CD4-positive, alpha-beta memory T cell (primary cell): ENCODE measurements at places on chromosomes 7 and 10.
A peak's percentile ranks its signal among the peaks of the same experiment; 100 is the strongest.

DNA sequence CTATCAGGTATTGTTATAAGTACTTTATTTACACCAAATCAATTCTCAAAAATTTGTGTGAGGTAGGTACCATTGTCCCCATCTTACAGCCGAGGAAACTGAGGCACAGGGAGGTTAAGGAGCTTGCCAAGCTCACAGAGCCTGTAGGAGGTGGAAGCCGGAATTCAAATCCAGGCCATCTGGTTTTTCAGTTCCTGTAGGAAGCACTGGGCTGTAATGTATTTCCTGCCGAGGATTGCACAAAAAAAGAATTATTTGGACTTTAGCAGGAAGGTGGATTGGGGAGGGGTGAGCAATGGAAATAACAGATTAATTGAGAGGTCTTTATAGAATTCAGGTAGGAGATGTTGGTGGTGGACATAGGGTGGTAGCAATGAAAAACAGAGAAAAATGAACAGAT is 315.3 kb upstream of the AUTS2 start:
- no peaks in the 10 kb centered on the region for H3K36me3 ChIP-seq
- H3K4me3 ChIP-seq = no peak overlapping the region
- no peak for DNase-seq
- no peaks in the 10 kb centered on the region for H3K4me1 ChIP-seq
- no peaks in the 10 kb centered on the region for H3K27me3 ChIP-seq

- H3K27ac ChIP-seq = no peak overlapping the region
- H3K4me1 ChIP-seq = no peaks in the 10 kb centered on the region
- H3K4me3 ChIP-seq = no peak overlapping the region
- no peaks in the 10 kb centered on the region for H3K36me3 ChIP-seq
Observed at GRCh38 chr7:68828575-68828974, 769.7 kb upstream of the AUTS2 start.

DNA sequence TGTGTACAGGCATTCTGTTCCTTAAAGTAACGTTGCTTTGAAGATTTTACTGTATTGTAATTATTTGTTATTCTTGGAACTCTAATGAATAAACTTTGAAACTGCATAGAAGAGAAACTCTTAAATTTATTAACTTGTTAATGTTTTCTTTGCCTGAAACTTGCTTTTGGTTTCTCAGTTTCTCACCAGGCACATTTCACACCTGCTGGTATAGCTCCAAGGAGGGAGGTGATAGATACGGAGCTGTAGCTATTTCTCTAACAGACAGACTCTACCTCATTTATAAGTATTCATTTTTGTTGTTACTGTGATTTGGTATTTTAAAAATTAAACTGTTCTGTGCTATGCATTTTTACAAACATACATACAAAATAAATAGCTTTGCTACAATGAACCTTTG is 32.7 kb downstream of the R3HCC1L start:
- peaks cover 8% of the 10 kb centered on the region for H3K36me3 ChIP-seq
- no peaks in the 10 kb centered on the region for H3K27me3 ChIP-seq
- no peak overlapping the region for H3K27ac ChIP-seq
- H3K4me3 ChIP-seq = no peak overlapping the region

GRCh38 chr10:60664859-60665258 is 113.4 kb upstream of the CDK1 start:
- no peaks in the 10 kb centered on the region for H3K36me3 ChIP-seq
- peaks cover 22% of the 10 kb centered on the region for H3K4me1 ChIP-seq
- no peak overlapping the region for H3K4me3 ChIP-seq
- H3K27ac ChIP-seq = no peak overlapping the region
- no peak for DNase-seq

DNA sequence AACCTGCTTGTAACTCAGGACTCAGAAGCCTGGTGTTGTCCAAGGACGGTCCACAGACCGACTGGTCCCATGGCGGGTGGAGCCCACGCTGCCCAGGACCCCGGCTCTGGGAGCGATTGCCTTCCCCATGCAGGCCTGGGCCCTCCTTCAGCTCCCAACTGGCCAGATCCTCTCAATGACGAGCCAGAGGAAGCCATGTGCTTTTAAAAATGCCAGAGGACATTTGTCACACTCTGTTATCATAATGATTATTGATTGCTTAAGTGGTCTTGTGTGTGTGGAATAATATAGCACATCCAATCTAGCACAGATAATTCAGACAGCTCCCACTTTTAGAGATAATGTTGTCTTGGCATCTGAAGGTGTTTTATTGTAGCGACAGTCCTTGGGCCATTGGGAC is 22.6 kb upstream of the OGDHL start:
- no peaks in the 10 kb centered on the region for H3K36me3 ChIP-seq
- H3K27me3 ChIP-seq = no peaks in the 10 kb centered on the region
- DNase-seq = no peak
- H3K4me3 ChIP-seq = no peak overlapping the region
- no peak overlapping the region for H3K27ac ChIP-seq

GRCh38 chr10:89283936-89284475 is 17.8 kb upstream of the IFIT2 start:
- no peak overlapping the region for H3K27ac ChIP-seq
- H3K4me1 ChIP-seq = no peaks in the 10 kb centered on the region
- H3K36me3 ChIP-seq = no peaks in the 10 kb centered on the region
- H3K27me3 ChIP-seq = no peaks in the 10 kb centered on the region
- H3K4me3 ChIP-seq = no peak overlapping the region

DNA sequence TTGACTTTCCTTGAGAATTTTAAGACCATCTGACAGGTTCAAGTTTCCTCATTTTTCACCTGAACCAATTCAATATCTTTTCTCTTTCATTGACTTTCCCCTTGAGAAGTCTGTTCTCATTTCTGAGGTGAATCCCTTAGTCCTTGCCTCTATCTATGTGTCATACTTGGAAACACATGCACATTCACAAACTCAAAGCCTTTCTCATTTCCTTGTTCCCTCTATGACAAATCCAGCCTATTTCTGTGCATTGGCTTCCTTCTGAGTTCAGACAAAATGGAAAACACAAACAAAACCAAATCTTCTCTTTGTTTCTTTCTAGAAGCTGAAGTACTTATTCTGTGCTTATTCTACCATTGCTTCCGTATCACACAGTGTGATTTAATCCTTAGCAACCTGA is 13.8 kb downstream of the PTTG1IP2 start:
- DNase-seq = no peak
- H3K27ac ChIP-seq = no peak overlapping the region
- H3K27me3 ChIP-seq = no peaks in the 10 kb centered on the region
- H3K4me1 ChIP-seq = no peaks in the 10 kb centered on the region
- H3K4me3 ChIP-seq = no peak overlapping the region
- H3K36me3 ChIP-seq = no peaks in the 10 kb centered on the region

GRCh38 chr7:99837649-99838361 is 10.0 kb downstream of the CYP3A43 start:
- H3K36me3 ChIP-seq = no peaks in the 10 kb centered on the region
- no peak overlapping the region for H3K4me3 ChIP-seq
- no peaks in the 10 kb centered on the region for H3K27me3 ChIP-seq
- no peak overlapping the region for H3K27ac ChIP-seq
- no peak for DNase-seq
- no peaks in the 10 kb centered on the region for H3K4me1 ChIP-seq

DNA sequence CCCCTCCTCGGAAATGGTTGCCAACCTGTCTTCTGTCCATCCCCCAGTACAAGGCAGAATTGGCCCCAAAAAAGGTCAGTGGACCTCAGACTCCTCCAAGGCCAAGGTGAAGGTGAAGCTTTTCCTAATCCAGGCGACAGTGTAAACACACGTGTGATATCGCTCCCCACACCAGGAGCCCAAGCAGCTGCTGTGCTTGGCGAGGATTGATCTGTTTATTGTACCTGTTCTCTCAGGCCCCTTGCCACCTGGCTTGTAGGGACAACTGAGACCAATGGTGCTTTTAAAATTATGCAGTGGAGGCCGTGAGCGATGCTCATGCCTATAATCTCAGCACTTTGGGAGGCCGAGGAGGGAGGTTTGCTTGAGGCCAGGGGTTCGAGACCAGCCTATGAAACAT is 66.1 kb upstream of the GTF2IRD1 start:
- DNase-seq = no peak
- no peak overlapping the region for H3K27ac ChIP-seq
- no peaks in the 10 kb centered on the region for H3K36me3 ChIP-seq
- no peaks in the 10 kb centered on the region for H3K4me1 ChIP-seq

GRCh38 chr10:110547139-110547761 is 20.2 kb upstream of the SMC3 start:
- H3K4me3 ChIP-seq = no peak overlapping the region
- no peaks in the 10 kb centered on the region for H3K36me3 ChIP-seq
- H3K27me3 ChIP-seq = peaks cover 3% of the 10 kb centered on the region
- DNase-seq = peak; percentile 67

DNA sequence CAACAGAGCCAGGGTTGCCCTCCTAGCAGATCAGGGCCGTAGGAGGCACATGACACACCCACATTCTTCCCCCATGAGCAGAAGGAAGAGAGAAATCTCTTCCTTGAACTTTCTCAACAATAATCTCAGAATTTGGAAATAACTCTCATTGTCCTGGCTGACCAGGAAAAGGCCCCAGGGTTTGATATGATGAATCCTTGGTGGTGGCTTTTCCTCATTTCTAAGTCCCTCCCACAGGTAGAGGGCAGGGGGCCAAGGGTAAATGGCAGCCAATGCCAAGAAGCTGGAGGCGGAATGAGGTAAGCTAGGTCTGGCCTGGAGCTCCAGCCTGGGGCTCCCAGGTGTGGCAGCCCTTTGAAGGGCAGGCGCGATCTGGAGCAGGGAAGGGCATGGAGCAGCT is 67.8 kb downstream of the GRB10 start:
- no peaks in the 10 kb centered on the region for H3K36me3 ChIP-seq
- no peak overlapping the region for H3K4me3 ChIP-seq
- H3K27me3 ChIP-seq = no peaks in the 10 kb centered on the region
- no peak overlapping the region for H3K27ac ChIP-seq

DNA sequence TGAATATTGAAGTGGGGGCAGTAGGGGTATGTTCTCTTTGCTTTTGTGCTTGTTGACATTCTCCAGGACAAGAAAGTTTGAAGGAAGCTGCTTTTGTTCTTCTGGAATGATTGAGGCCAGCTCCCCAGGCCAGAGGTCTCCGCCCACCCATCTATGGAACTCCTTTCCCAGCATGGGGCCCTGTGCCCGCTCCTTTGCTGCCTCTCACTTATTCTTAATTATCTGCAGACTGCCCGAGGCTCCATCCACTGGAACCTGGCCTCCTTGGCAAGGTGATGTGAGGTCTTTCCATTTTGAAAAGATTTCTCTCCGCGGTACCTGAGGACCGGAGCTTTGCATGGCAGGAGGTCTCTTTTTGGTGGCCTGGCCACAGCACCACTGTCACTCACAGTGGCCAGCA is 39.3 kb upstream of the MKI67 start:
- no peak for DNase-seq
- no peak overlapping the region for H3K27ac ChIP-seq
- no peak overlapping the region for H3K4me3 ChIP-seq

GRCh38 chr7:31003721-31004120 is 40.0 kb downstream of the GHRHR start:
- no peak overlapping the region for H3K4me3 ChIP-seq
- H3K27ac ChIP-seq = no peak overlapping the region

- no peaks in the 10 kb centered on the region for H3K36me3 ChIP-seq
- H3K27me3 ChIP-seq = no peaks in the 10 kb centered on the region
- no peaks in the 10 kb centered on the region for H3K4me1 ChIP-seq
- H3K4me3 ChIP-seq = no peak overlapping the region
- H3K27ac ChIP-seq = no peak overlapping the region
Observed at GRCh38 chr10:32004161-32004591, 52.0 kb downstream of the KIF5B start.

- peaks cover 75% of the 10 kb centered on the region for H3K4me1 ChIP-seq
- no peaks in the 10 kb centered on the region for H3K27me3 ChIP-seq
- no peak overlapping the region for H3K4me3 ChIP-seq
- peak overlapping the region; percentile 76 for H3K27ac ChIP-seq
- peaks cover 14% of the 10 kb centered on the region for H3K36me3 ChIP-seq
Observed at GRCh38 chr10:72334825-72335393, 19.8 kb downstream of the DNAJB12 start.

DNA sequence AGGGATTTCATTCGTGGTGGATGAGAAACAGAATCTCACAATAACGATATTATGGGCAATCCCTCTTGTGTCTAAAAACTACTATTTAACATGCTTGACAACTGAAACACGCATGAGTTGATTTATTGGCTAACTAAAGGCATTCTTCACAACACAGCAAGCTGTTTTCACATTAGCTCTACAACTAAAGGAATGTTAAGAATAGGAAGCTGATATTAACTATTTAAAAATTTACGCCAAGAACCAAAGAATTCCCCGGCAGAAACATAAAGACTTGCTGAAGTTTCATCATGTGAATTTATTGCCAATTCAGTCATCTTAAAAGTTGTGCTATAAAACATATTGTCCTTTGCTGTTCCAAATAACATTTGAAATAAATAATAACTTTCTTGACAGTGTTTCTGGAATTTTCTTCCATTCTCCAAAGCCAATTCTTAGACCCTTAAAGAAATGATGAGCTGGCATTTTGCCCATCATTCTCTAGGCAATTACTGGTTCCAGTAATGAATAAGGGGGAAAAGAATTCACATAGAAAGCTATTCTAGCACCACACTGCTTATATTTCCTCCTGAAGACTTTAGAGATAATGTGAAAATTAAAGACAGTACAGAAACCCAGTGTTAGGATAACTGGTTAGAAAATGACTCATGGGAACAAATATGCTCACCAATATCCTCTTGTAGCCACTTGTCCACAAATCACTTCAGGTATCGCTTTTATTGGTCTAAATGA is 233.1 kb downstream of the PARD3 start:
- H3K36me3 ChIP-seq = no peaks in the 10 kb centered on the region
- H3K27ac ChIP-seq = no peak overlapping the region
- no peaks in the 10 kb centered on the region for H3K27me3 ChIP-seq
- H3K4me3 ChIP-seq = no peak overlapping the region
- no peak for DNase-seq

GRCh38 chr7:92425311-92425947 is 21.9 kb upstream of the GATAD1 start:
- no peak for DNase-seq
- H3K36me3 ChIP-seq = no peaks in the 10 kb centered on the region
- no peaks in the 10 kb centered on the region for H3K27me3 ChIP-seq

DNA sequence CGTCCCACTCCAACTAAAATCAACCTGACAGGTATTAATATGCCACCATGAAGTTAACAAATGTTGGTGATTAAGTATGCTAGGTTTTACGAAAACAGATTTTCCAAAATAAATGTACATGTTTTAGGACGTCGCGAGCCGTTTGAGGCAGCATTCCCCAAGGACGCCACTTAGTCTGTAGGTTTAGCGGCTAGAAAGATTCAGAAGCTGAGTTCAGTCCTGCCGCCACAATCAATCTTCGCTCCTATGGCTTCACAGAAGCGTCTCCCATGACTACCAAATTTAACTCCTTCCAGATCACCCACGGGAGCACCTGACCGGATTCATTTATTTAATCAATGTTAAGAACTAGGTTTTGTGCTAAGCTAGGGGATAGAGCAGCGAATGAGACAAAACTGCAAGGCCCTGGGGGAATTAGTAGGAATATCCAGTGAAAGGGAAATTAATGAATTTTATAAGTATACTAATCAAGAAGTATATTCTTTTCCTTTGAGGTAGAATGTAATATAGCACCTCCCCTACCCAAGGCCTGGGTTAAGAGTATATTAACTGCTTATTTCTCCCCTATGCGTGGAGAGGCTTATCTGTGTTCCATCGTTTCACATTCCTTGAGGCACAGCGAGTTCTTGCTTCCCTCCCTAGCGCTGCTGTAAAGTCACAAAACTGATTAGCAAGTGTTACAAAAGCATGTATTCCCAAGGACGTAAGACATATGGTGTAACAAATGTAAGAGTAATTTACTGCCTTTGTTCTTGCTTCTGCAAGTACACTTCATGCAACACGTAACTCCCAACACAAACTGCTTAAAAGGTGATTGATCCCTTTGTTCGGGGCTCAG is 994 bp upstream of the CYP51A1 start:
- H3K4me3 ChIP-seq = peak overlapping the region; percentile 45
- peaks cover 19% of the 10 kb centered on the region for H3K4me1 ChIP-seq
- H3K27me3 ChIP-seq = no peaks in the 10 kb centered on the region
- no peaks in the 10 kb centered on the region for H3K36me3 ChIP-seq
